ENCODE measurements at places on chromosomes 12 and 14. TPM values are rescaled to one million over a fixed set of nuclear protein-coding genes. Genes with fewer than 3 reads are reported as not detected.

The PIWIL1 gene
- total RNA-seq: not detected

GRCh38 chr14:81449114-81449513 lies 49.0 kb upstream of the STON2 start:
- H3K27me3 ChIP-seq: 0 out of 2 replicates have a peak, but pooled peaks cover 3% of the 10 kb centered on the region
- no peaks in the 10 kb centered on the region for H3K4me1 ChIP-seq
- DNase-seq: no peak
- H3K36me3 ChIP-seq: no peaks in the 10 kb centered on the region
- no peak overlapping the region for H3K27ac ChIP-seq

The FSCB gene
- total RNA-seq: not detected

The TESPA1 gene
- total RNA-seq: 35.1 TPM

The ZFHX2 gene
- 0.32 TPM for total RNA-seq

The ARHGEF25 gene
- 0.87 TPM for total RNA-seq

The KLHL42 gene
- 43.9 TPM for total RNA-seq

DNA sequence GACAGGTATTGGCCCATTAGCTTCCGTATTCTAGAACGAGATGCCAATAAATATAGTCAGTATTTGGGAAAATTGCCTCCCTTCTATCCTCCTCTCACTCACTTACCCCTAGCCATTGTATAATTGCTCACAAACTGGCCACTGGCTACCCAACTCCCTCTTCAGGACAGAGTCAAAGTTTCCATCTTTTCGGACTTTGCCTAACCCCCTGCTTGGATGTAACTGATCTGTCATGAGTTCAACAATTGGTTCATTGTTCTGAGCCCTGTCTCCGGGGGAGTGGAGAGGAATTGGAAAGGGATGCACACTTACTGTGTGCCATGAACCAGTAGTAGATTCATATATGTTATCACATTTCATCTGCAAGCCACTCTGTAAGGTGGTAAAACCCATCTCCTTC lies 12.2 kb downstream of the MYRFL start:
- no peaks in the 10 kb centered on the region for H3K27me3 ChIP-seq
- H3K27ac ChIP-seq: no peak overlapping the region
- no peak overlapping the region for H3K4me3 ChIP-seq
- peaks cover 6% of the 10 kb centered on the region for H3K4me1 ChIP-seq

GRCh38 chr12:49984476-49985359 lies 12.0 kb downstream of the AQP6 start:
- H3K27me3 ChIP-seq: no peaks in the 10 kb centered on the region
- no peaks in the 10 kb centered on the region for H3K4me1 ChIP-seq
- no peak for DNase-seq
- no peak overlapping the region for H3K27ac ChIP-seq

- no peak overlapping the region for H3K27ac ChIP-seq
- H3K36me3 ChIP-seq: no peaks in the 10 kb centered on the region
- no peak overlapping the region for H3K4me3 ChIP-seq
- no peak for DNase-seq
- no peaks in the 10 kb centered on the region for H3K4me1 ChIP-seq
Observed at GRCh38 chr12:46089414-46090162, 99.2 kb upstream of the SCAF11 start.

DNA sequence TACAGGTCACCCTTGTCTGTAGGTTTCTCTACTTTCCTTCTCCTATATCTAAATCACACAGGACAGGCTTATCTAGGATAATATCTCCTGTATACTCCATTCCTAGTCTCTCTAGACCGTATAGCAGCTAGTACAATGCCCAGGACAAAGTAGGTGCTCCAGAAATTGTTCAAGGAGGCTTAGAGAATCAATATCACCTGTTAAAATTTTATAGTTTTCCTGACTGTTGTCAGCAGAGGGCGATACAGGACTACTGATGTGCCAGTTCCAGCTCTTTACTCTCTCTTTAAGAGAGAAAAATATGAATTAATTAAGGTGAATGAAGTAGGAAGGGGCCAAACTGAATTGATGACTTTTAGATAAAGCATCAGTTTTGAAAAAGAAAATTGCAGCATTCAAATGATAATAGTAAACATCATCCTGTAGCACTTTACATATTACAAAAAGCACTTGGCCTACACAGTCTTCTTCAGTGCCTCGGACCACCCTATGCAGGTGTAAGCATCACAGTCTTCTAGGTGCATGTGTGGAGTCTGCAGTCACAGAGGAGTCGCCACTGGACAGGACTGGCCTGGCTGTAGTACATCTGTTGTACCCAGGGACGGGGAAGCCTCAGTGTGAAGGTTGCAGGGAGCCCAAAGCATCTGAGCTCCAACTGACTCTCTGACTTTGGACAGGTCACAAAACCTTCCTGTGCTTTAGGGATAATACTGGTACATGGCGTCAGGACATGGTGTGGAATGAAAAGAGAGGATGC lies 61.9 kb upstream of the MAX start:
- no peak overlapping the region for H3K4me3 ChIP-seq
- no peak overlapping the region for H3K27ac ChIP-seq
- H3K4me1 ChIP-seq: peaks cover 51% of the 10 kb centered on the region
- H3K27me3 ChIP-seq: no peaks in the 10 kb centered on the region
- DNase-seq: peak; percentile 92

The FBRSL1 gene
- 4.0 TPM for total RNA-seq

DNA sequence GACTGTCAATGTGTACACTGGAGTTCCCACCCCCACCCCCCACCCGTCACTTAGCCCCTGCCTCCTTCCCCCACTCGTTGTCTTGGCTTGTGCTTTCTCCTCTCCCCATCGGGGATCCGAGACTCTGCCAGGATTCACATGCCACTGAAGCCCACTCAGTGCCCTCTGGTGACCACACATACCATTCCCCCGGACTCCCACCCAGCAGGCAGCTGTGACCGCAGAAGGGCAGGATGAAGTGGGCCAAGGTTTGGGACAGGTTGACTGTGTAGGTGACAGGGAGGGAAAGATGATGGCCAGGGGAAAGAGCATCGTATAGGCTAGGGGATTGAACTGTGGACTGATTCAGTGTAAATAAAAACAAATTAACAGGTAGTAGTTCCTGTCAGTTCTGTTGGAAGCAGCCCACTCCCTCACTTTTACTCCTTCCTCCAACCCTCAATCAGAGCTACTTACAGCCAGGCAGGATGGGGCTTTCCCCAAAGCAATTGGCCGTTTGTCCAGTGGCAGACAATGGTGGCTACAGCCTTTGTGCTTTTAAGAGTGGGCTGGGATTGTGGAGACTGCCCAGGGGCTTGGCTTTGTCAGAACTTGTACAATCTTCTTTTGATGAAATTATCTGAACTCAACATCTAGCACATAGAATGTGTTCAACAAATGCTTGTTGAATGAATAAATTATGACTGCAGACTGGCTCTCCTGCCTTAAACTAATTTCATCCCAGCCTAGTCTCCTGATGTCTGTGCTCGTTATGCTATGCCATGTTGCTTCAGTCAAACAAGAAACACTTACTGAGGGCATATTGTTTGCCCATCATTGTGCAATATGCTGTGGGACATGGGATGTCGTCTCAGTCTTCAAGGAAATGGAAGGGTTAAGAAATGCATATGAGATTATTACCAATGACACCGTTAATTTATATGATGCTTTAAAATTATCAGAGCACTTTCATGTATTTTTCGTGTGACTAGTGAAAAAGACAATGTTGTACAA lies 30.2 kb downstream of the TTC9 start:
- DNase-seq: no peak
- no peaks in the 10 kb centered on the region for H3K27me3 ChIP-seq
- H3K4me1 ChIP-seq: peaks cover 7% of the 10 kb centered on the region
- H3K4me3 ChIP-seq: no peak overlapping the region
- H3K36me3 ChIP-seq: no peaks in the 10 kb centered on the region
- no peak overlapping the region for H3K27ac ChIP-seq

GRCh38 chr12:49288922-49289555 lies 5.9 kb upstream of the PRPH start:
- H3K4me1 ChIP-seq: no peaks in the 10 kb centered on the region
- no peaks in the 10 kb centered on the region for H3K27me3 ChIP-seq
- no peak overlapping the region for H3K4me3 ChIP-seq
- DNase-seq: no peak
- no peak overlapping the region for H3K27ac ChIP-seq
- H3K36me3 ChIP-seq: no peaks in the 10 kb centered on the region

- H3K27ac ChIP-seq: no peak overlapping the region
- peaks cover 23% of the 10 kb centered on the region for H3K4me1 ChIP-seq
- peak; percentile 70 for DNase-seq
- no peak overlapping the region for H3K4me3 ChIP-seq
- H3K27me3 ChIP-seq: no peaks in the 10 kb centered on the region
Observed at GRCh38 chr12:52390739-52391617, 5.5 kb upstream of the KRT84 start.

DNA sequence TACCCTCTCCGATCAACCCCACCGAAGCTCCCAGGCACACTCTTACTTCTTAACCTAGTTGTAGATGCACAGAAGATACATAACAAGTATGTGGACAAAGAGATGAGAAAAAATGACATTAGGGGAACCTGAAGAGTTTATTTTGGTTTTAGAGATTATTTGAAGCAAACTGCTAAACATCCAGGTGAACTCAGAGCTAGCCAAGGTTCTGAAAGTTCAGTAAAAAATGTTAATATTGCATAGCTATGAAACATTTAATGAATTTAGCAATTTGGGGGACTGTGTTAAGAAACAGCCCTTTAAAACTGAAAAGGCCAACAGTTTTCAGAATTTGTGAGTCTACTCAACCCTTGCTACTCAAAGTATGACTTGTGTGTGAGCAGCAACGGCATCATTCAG lies 174.4 kb downstream of the NAV3 start:
- H3K36me3 ChIP-seq: no peaks in the 10 kb centered on the region
- H3K4me3 ChIP-seq: no peak overlapping the region
- H3K4me1 ChIP-seq: peaks cover 7% of the 10 kb centered on the region
- H3K27ac ChIP-seq: no peak overlapping the region

- no peaks in the 10 kb centered on the region for H3K36me3 ChIP-seq
- no peak overlapping the region for H3K27ac ChIP-seq
- no peak for DNase-seq
- no peaks in the 10 kb centered on the region for H3K4me1 ChIP-seq
- no peaks in the 10 kb centered on the region for H3K27me3 ChIP-seq
Observed at GRCh38 chr12:114266536-114266935, 139.4 kb downstream of the TBX5 start.

GRCh38 chr12:74957231-74957630 lies 252.4 kb downstream of the KCNC2 start:
- no peaks in the 10 kb centered on the region for H3K4me1 ChIP-seq
- no peak overlapping the region for H3K27ac ChIP-seq
- no peak overlapping the region for H3K4me3 ChIP-seq

The PPP2R3C gene
- total RNA-seq: 86.2 TPM

The SNRPF gene
- total RNA-seq: 41.4 TPM

The CLEC1A gene
- not detected for total RNA-seq

DNA sequence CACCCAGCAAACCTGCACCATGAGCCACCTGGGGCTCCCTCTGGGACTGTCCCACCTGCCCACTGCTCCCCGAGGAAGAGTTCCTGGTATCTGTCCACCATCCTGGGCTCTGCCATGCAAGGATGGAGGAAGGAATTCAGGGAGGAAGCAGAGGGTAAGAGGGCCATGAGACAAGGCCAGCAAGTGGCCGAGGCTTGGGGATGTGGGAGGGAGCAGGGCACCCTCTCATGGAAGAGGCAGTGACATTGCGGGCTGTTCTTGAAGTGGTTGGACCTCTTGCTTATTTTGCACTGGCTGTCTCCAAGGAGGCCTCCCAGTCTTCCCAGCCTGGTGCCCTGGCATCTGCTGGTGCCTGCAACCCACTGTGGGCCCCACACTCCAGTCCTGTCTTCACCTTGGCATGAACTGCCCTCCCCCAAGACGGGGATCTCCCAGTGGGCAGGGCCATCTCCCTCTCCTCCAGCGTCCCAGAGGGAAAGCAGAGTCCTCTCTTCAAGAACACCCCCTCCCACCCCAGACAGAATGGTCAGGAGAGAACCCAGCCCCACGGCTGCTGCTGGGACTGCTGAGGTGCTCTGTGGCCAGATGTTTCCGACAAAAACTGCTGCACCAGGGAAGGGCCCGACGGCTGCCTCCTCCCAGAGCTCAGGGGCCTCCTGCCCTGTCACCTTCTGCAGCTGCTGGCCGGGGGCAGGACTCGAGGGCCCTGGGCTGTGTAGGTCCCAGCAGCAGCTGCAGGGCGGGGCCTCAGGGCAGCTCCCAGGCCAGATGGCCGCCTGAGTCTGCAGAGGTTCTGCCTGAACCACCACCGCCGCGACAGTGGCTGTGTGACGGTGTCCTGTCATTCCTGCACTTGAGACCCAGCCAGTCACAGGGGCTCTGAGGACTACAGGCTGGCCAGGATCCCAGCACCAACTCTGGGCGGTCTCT lies 1.8 kb upstream of the AKT1 start:
- H3K27me3 ChIP-seq: no peaks in the 10 kb centered on the region
- peak; percentile 67 for DNase-seq
- no peaks in the 10 kb centered on the region for H3K36me3 ChIP-seq
- H3K27ac ChIP-seq: no peak overlapping the region
- peaks cover 56% of the 10 kb centered on the region for H3K4me1 ChIP-seq
- H3K4me3 ChIP-seq: no peak overlapping the region

GRCh38 chr12:109641422-109641821 lies 67.8 kb downstream of the MVK start:
- H3K36me3 ChIP-seq: no peaks in the 10 kb centered on the region
- no peak overlapping the region for H3K27ac ChIP-seq
- H3K27me3 ChIP-seq: no peaks in the 10 kb centered on the region

GRCh38 chr12:58066296-58066695 lies 124.9 kb downstream of the ATP23 start:
- DNase-seq: no peak
- H3K4me1 ChIP-seq: no peaks in the 10 kb centered on the region
- H3K27ac ChIP-seq: no peak overlapping the region
- H3K27me3 ChIP-seq: no peaks in the 10 kb centered on the region
- no peaks in the 10 kb centered on the region for H3K36me3 ChIP-seq

GRCh38 chr14:96987771-96988170 lies 190.6 kb downstream of the VRK1 start:
- H3K27me3 ChIP-seq: no peaks in the 10 kb centered on the region
- peak overlapping the region; percentile 58 for H3K4me3 ChIP-seq
- peak overlapping the region; percentile 98 for H3K27ac ChIP-seq
- H3K36me3 ChIP-seq: no peaks in the 10 kb centered on the region
- H3K4me1 ChIP-seq: peaks cover 74% of the 10 kb centered on the region

DNA sequence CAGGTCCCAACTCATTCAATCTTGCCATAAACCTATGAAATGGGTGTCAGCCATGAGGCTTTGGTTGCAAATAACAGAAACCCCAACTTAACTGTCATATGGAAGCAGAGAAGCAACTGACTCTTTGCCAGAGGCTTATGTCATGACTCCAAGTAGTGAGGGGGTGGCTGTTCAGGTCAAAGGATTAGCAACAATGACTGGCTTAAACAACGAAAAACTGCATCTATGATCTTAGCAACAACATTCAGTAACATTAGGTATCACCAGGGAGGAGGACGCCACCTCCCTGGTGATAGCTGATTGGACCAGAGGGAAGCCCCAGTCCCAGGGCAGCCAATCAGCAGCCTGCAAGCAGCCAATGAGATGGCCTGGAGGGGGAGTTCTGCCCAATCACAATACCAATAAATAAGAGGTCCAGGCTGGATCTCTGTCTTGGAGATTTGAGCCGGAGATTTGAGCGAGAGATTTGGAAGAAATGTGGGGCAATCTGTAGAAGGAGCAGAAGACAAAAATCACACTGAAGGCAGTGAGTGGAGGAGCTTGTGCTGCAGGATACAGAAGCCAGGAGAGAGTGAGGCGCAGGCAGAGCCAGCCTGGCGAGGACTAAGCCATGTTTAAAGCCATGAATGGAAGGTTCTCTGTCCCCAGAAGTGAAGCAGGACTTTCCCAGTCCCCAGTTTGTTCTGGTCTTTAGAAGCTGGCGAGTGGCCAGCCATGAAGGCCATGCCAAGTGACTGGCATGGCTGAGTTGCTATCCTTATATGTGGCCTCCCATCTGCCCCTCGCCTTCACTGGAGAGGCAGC lies 93.3 kb downstream of the CALM1 start:
- no peaks in the 10 kb centered on the region for H3K27me3 ChIP-seq
- H3K27ac ChIP-seq: no peak overlapping the region
- H3K36me3 ChIP-seq: no peaks in the 10 kb centered on the region
- no peak overlapping the region for H3K4me3 ChIP-seq

The CLEC1B gene
- total RNA-seq: not detected
